ENCODE measurements at places on chromosomes 13 and 19.

DNA sequence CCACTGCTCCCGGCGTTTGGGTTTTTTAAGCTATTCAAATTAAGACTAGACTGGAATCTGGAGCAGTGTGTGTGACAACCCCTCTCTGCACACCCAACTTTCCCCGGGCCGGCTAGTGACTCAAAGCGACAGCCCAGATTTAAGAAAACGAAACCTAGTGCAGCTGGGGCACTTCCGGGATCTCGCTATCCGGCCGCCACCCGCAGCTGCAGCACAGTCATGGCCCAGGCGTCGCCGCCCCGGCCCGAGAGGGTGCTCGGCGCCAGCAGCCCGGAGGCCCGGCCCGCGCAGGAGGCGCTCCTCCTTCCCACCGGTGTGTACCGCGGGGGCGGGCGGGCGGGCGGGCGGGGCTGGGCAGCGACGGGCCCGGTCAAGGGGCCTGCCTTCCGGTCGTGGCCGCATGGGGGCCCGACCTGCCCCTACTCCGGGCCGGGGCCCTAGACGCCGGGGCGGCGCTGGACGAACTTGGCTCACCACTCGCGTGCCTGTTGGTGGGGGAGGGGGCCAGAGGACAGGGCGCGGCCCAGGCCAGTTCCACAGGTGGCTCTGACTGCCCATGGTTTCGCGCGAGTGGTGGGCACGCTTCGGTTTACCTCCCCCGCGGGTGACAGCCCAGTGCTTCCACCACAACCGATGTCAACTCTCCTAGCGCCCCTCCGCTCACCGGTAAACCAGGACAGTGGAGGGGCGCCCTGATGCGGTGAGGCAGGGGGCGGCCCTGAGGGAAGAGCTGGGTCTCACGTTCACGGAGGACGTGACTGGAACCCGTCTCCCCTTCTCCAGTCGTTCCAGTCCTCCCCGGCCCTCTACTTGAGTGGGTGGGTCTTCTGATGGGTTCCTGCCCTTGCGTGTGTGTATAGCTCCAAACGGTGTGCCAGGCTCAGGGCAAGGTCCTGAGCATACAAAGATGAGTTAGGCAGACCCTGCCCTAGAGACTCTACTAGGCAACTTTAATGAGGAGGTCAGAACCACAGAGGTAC, at the start of gene PHF11:
Gene PHF11, plus strand, starts transcription at position 171 of the 980 bp plus-strand sequence. Its CDS starts 49 bp downstream, at position 220.
- peak; percentile 84 for DNase-seq

GRCh38 chr13:67278235-67278634, 48.1 kb upstream of the PCDH9 start:
- no peak for DNase-seq

- no peak for DNase-seq
Observed at GRCh38 chr13:106916329-106916976, 348.5 kb upstream of the ARGLU1 start.

DNA sequence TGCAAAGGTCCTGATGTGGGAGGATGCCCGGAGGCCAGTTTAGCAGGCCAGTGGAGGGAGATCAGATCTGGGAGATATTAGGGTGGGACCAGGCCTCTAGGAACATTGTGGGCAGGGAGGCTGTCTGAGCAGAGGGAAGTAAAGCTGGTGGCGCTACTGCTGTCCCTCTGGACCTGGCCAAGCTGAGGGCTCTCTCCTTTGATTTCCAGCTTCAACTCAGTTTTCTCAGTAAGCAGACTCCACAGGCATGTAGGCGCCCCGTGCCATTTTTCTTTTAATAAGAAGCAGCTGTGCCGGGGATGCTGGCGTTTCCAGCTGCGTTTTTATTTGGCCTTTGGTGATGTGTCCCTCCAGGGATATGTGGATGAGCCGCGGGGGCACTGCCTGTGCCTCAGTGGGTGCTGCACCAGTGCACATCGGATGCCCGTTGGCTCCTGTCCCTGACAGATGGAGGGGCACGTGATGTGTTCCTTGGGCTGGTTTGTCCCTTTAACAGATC, 6.7 kb downstream of the DNM2 start:
- DNase-seq = no peak

DNA sequence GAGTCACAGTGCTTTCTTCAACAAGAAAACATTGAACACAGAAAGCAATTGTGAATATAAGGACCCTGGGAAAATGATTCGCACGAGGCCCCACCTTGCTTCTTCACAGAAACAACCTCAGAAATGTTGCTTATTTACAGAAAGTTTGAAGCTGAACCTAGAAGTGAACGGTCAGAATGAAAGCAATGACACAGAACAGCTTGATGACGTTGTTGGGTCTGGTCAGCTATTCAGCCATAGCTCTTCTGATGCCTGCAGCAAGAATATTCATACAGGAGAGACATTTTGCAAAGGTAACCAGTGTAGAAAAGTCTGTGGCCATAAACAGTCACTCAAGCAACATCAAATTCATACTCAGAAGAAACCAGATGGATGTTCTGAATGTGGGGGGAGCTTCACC, 15.7 kb downstream of the ZNF175 start:
- no peak for DNase-seq

DNA sequence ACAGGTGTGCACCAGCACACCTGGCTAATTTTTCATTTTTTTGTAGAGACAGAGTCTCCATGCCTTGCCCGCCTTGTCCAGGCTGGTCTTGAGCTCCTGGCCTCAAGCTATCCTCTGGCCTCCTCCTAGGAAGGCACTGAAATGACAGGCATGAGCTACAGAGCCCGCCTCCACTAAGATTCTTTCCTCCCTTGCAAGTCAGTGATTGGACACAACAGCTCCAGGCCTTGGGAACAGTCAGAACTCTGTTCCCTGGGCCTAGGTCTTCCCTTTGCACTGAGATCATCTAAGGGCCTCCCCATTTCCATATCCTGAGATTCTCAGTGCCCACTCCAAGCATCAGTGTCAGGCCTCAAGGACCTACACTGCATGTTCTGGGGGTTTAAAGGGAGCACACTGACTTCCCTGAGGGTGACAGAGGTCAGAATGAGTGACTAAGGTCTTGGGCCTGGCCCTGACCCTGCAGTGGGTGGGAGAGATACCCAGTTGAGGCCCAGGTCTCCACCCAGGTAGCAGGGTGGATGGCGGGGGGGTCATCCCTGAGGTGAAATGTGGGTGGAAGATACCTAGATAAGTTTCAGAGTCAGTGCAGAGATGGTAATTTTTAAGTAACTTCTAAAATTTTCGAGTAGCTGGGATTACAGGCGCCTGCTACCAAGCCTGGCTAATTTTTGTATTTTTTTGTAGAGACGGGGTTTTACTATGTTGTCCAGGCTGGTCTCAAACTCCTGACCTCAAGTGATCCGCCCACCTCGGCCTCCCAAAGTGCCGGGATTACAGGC, 17.3 kb upstream of the ERCC1 start:
- peak; percentile 69 for DNase-seq

- DNase-seq = peak; percentile 11
Observed at GRCh38 chr13:36006347-36006746, 124.8 kb downstream of the DCLK1 start.

GRCh38 chr19:42143341-42144234, 11.3 kb upstream of the POU2F2 start:
- DNase-seq = peak; percentile 31
